ENCODE measurements at places on chromosomes 5 and 9.

- no peak for DNase-seq
Measured at GRCh38 chr9:88567870-88568269, 32.9 kb downstream of the NXNL2 start.

DNA sequence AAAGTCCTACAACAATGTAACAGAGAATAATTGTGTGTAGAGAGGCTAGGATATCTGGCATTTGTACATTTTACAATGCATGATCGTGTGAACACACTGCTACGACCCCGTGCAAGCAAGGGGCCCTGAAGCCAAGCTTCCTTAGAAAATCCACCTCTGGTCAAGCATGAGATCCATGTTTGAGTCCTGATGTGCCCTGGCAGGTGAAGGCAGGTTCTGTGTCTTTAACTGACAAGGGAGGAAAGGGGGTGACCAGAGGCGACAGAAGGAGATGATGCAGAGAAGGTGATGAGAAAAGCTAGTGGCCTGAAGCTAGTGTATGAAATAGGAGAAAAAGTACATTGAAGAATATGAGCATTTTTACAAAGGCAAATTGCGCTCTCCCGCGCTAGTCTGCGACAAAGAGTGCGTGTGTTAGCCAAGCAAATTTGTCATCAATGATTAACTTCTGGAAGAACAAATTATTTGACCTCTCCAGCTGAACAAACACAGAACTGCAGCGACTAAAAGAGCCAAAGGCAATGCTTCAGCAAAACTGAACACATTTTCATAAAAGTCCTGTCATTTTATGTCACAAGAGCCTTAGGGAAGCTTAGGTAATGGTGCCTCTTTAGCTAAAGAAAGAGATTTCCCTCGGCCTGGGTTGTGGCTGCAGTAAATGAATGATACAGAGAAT, 101.7 kb upstream of the DAPK1 start:
- DNase-seq = no peak

GRCh38 chr5:136501133-136501532, 135.8 kb upstream of the TRPC7 start:
- no peak for DNase-seq

GRCh38 chr5:163658702-163659567, 153.5 kb downstream of the MAT2B start:
- no peak for DNase-seq

- DNase-seq = no peak
Measured at GRCh38 chr5:179534431-179534830, 15.9 kb upstream of the RUFY1 start.

DNA sequence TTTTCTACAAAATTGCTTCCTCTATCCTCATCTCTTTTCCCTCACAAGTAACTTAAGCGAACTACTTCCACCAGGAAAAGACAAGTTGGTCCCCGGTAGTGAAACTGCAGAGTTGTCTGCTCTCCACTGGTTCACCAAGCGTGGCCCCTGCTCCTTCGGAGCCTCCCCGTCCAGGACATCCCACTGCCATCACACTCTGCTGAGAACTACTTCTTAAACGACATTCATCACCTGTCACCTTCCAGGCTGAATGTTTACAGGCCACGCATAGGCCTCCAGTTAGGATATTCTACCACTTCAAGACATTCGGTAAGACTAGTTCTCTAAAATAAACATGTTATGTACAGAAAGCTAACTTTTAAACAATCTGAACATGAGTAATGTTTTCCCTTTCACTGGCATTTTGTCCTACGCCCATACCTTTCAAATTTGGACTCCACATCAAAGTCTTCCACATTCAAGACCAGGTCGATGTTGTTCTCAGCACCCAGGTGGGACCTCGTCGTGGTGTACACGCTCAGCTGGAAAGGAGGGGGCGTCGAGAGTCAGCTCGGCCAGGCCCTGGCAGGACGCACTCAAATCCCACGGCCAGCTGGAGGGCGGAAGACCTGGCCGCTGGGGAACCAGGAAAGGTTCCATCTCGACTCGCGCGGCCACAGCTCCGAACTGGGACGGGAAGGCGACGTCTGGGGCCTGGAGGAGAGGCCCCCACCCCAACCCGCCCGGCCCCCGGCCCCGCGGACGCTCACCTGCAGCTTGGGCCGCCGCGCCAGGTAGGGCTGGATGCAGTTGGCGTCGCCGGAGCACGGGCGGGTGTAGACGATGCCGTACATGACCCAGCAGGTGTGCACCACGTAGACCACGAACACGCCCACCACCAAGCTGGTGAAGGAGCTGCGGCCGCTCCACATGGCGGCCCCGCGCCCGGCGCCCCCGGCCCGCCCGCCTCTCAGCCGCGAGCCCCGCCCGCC, 683 bp downstream of the CLPTM1L start:
- DNase-seq = peak; percentile 7

- DNase-seq = no peak
Measured at GRCh38 chr5:155017610-155018009, 4.1 kb downstream of the KIF4B start.
